ENCODE measurements at places on chromosomes 12 and 14. TPM values are rescaled to one million over a fixed set of nuclear protein-coding genes. Genes with fewer than 3 reads are reported as not detected.

Gene DACT1
- 9.7 TPM for total RNA-seq

Gene PRR4
- total RNA-seq, result 0.83 TPM

Gene PAH
- not detected for total RNA-seq

Gene HCAR1
- total RNA-seq, result not detected

Gene PHETA1
- total RNA-seq, result 3.2 TPM

Gene LMO3
- 1.7 TPM for total RNA-seq

Gene PPP1R1A
- total RNA-seq, result not detected

Gene CIT
- 21.0 TPM for total RNA-seq

Gene SLC25A21
- 0.90 TPM for total RNA-seq

Gene CBLN3
- total RNA-seq, result 0.72 TPM

Gene CLEC2D
- 1.1 TPM for total RNA-seq

Gene MAP1LC3B2
- total RNA-seq, result not detected

Gene MSI1
- total RNA-seq, result not detected

Gene VSX2
- total RNA-seq, result not detected

Gene PKP2
- 0.28 TPM for total RNA-seq

Gene ALDH2
- total RNA-seq, result 12.5 TPM

Gene MMP14
- 156 TPM for total RNA-seq

Gene KRT1
- total RNA-seq, result not detected

Gene GALNT8
- not detected for total RNA-seq

Gene PRKD1
- 12.8 TPM for total RNA-seq

Gene SLC10A1
- total RNA-seq, result not detected

Gene GAS2L3
- total RNA-seq, result 15.6 TPM

Gene DENND5B
- 13.4 TPM for total RNA-seq

Gene FAM90A1
- total RNA-seq, result not detected

Gene IGFBP6
- 124 TPM for total RNA-seq

Gene P2RX2
- not detected for total RNA-seq

Gene RIN3
- 2.5 TPM for total RNA-seq

Gene RTN1
- 0.18 TPM for total RNA-seq

Gene GPR137C
- 0.72 TPM for total RNA-seq

Gene SLC35F4
- total RNA-seq, result not detected

Gene LRP1-AS
- total RNA-seq, result not detected

Gene CLEC9A
- total RNA-seq, result not detected

Gene CCDC197
- total RNA-seq, result not detected

Gene GDF3
- not detected for total RNA-seq

Gene ZBTB42
- 1.1 TPM for total RNA-seq

Gene OR6S1
- total RNA-seq, result not detected

Gene PRIMA1
- total RNA-seq, result not detected

Gene RPL10L
- not detected for total RNA-seq

Gene DLGAP5
- 40.3 TPM for total RNA-seq

Gene ACOT6
- not detected for total RNA-seq

Gene RPL6
- total RNA-seq, result 1,900 TPM

Gene TMEM119
- 8.1 TPM for total RNA-seq

Gene TCTN2
- 13.6 TPM for total RNA-seq

Gene PTPRO
- total RNA-seq, result 0.18 TPM

Gene PGF
- 0.28 TPM for total RNA-seq

Gene C12orf50
- not detected for total RNA-seq

Gene AVPR1A
- total RNA-seq, result not detected

Gene KRT81
- under 0.01 TPM for total RNA-seq

Gene REP15
- 2.5 TPM for total RNA-seq

Gene RPS6KL1
- total RNA-seq, result 0.72 TPM

Gene MGAT4C
- not detected for total RNA-seq

Gene ACSS3
- total RNA-seq, result 1.4 TPM

Gene KRT79
- not detected for total RNA-seq
